ENCODE measurements at places on chromosomes 7 and 10. TPM values are rescaled to one million over a fixed set of nuclear protein-coding genes. Genes with fewer than 3 reads are reported as not detected.

The GPR37 gene
- 4.7 TPM for total RNA-seq

The ABHD11 gene
- total RNA-seq = 9.4 TPM

The EIF5AL1 gene
- 0.38 TPM for total RNA-seq

The PLA2G12B gene
- not detected for total RNA-seq

The ZNF727 gene
- total RNA-seq = 0.09 TPM

The FOXP2 gene
- total RNA-seq = under 0.01 TPM

The INHBA gene
- total RNA-seq = 4.5 TPM

The STK32C gene
- total RNA-seq = 8.5 TPM

The GRID2IP gene
- total RNA-seq = under 0.01 TPM

The ABCB4 gene
- under 0.01 TPM for total RNA-seq

The MYOZ1 gene
- not detected for total RNA-seq

The GIMAP8 gene
- 60.6 TPM for total RNA-seq

The PNLIPRP3 gene
- not detected for total RNA-seq

The DLX6 gene
- not detected for total RNA-seq

The FAM3C gene
- total RNA-seq = 50.7 TPM

The PEX1 gene
- 11.1 TPM for total RNA-seq

All from endothelial cell of coronary artery (primary cell).